ENCODE measurements at places on chromosomes 6 and 20. TPM values are rescaled to one million over a fixed set of nuclear protein-coding genes. Genes with fewer than 3 reads are reported as not detected.

DNA sequence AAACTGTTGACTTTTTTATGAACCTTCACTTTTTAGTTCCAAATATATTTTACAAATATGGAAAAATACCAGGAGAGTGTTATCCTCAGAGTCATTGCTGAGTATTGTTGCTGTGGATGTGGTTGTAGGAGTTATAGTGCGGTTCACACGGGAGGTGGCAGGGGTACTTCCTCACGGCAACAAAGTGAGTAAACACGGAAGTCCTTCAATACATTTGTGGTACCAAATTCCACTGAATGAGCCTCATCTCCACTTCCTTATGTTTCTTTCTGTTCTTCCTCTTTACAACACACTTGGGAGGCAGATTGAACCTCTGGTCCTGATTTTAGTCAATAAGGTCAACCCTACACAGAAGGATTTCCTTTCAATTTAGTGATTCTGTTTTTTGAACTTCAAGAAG lies 371.8 kb downstream of the BTBD3 start:
- no peaks in the 10 kb centered on the region for H3K27me3 ChIP-seq
- H3K36me3 ChIP-seq, result no peaks in the 10 kb centered on the region
- H3K4me1 ChIP-seq, result no peaks in the 10 kb centered on the region
- DNase-seq, result no peak

- H3K36me3 ChIP-seq, result no peaks in the 10 kb centered on the region
- no peak overlapping the region for H3K4me3 ChIP-seq
- peaks cover 2% of the 10 kb centered on the region for H3K4me1 ChIP-seq
- DNase-seq, result no peak
- H3K27ac ChIP-seq, result no peak overlapping the region
These were observed 78.4 kb downstream of the ZFAND3 start for GRCh38 chr6:37897818-37898515.

- H3K27me3 ChIP-seq, result no peaks in the 10 kb centered on the region
- H3K36me3 ChIP-seq, result no peaks in the 10 kb centered on the region
- H3K4me1 ChIP-seq, result peaks cover 26% of the 10 kb centered on the region
These were observed 126.6 kb upstream of the NAA20 start for GRCh38 chr20:19890445-19891051.

The CFB gene
- 87.1 TPM for total RNA-seq

The PTGIS gene
- 79.1 TPM for total RNA-seq

DNA sequence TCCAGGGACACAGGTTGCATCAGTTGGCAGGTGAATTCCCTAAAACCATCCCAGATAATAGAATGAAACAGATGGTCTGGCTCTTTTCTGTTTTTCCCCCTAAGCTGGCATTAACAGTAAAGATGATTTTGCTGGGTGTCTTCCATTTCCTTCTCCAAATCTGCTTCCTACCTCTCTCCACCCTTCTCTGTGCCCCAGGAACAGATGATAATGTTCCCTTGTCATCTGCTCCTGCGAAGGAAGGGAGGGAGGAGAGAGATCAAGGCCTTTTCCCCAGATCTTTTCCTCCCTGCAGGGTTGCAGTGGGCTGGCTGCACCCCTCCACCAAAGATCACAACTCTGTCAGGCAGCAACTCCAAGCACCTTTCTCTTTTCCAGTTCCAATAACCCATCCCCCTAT lies 156.5 kb upstream of the PRDM1 start:
- no peak overlapping the region for H3K27ac ChIP-seq
- H3K36me3 ChIP-seq, result no peaks in the 10 kb centered on the region
- H3K27me3 ChIP-seq, result no peaks in the 10 kb centered on the region
- no peak for DNase-seq

GRCh38 chr6:87514831-87515230 lies 42.1 kb downstream of the SLC35A1 start:
- peaks cover 16% of the 10 kb centered on the region for H3K36me3 ChIP-seq
- no peak overlapping the region for H3K4me3 ChIP-seq
- DNase-seq, result no peak
- H3K27me3 ChIP-seq, result no peaks in the 10 kb centered on the region
- no peaks in the 10 kb centered on the region for H3K4me1 ChIP-seq
- H3K27ac ChIP-seq, result no peak overlapping the region
